ENCODE measurements at places on chromosomes 5 and 9. TPM values are rescaled to one million over a fixed set of nuclear protein-coding genes. Genes with fewer than 3 reads are reported as not detected.

Gene SPINK6
- total RNA-seq = not detected

Gene DCANP1
- not detected for total RNA-seq

Gene ENTPD8
- not detected for total RNA-seq

Gene FST
- total RNA-seq = 1.9 TPM

Gene SEMA5A
- 75.8 TPM for total RNA-seq

Gene DOCK2
- total RNA-seq = 4.6 TPM

- DNase-seq = no peak
These were observed 35.5 kb downstream of the KCTD16 start for GRCh38 chr5:144206141-144206540.

- peak; percentile 63 for DNase-seq
These were observed 35.2 kb upstream of the PITX1 start for GRCh38 chr5:135069016-135069770.

DNA sequence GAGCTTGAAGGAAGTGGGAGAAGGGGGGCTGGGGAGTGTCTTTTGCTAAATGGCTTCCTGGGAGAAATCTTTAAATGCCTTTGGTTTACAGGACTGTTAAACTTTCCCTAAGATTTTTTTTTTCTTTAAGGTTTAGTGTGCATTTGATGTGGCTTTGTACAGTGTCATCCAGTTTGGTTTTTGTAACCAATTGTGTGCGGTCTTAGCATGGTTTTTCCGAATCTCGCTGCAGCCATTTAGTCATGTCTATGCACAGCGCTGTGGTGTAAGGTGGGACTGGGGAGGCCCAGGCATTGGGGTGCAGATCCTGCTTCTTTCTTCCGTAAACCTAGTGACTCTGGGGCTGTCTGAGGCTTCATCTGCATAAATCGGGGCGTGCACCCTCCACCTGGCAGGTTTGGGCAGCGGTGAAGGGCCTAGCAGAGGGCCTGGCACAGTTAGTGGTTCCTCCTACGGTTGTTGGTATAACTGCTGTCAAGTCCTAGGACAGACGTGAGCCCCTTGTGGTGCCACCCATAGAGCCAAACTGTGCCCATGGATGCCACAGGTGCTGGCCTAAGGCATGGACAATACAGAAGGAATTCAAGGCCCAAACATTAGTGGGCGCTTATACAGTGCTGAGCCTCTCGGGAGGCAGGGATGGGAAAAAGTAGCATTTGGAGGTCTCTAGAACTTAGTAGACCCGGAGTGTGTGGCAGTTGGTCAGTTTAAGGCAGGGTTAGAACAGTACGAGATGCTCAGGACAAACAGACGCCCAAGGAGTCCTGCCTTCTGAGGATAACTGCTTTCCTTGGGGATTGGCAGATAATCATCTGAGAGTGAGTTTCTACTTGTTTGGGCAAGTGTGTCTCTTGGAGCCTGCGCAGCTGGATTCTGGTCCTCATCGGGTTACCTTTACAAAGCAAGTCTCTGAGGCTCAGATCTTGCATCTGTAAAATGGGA lies 1.5 kb downstream of the PRRC2B start:
- no peak for DNase-seq
